ENCODE measurements at places on chromosomes 12 and 14.
A peak's percentile ranks its signal among the peaks of the same experiment; 100 is the strongest.

DNA sequence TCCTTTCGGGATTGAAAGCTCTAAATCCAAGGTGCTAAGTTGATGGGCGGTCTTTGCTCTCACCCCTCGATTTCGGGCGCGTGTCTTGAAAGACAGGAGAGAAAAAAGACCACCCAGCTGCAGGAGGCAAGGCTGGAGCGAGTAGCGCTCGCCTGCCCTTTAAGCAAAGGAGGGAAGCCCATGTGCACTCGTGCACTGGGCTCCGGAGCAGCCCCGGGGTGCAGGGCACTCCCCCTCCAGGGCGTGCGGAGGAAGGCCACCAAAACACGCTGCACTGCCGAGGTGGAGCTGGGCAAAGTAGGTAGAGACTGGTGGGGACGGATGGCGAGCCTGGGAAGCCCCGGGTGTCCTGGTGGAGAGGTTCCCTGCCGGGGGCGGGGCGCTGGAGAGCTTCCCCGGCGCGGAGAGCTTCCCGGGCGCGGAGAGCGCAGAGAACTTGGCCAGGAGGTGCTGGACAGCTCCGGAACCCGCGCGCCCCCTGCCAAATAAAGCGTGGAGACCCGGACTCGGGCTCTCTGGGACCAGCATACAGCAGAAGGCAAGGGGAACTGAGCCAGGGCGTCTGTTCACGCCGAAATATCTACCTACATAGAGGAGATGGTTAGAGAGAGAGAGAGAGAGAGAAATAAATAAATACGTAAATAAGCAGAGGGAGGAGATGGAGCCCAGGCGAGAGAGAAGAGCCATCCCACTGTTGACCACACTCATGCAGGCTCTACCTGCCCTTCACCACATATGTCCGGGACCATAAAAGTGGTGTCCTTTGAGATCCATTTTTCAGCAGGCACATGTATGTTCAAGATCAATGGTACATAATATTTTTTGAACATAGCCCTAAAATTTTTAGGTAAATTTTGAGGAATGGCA, 662 bp upstream of the NELL2 start:
- peak; percentile 17 for DNase-seq

- no peak for DNase-seq
Observed at GRCh38 chr14:59347915-59348314, 117.3 kb downstream of the GPR135 start.

GRCh38 chr14:24252289-24253124, 10.1 kb upstream of the TINF2 start:
- no peak for DNase-seq

DNA sequence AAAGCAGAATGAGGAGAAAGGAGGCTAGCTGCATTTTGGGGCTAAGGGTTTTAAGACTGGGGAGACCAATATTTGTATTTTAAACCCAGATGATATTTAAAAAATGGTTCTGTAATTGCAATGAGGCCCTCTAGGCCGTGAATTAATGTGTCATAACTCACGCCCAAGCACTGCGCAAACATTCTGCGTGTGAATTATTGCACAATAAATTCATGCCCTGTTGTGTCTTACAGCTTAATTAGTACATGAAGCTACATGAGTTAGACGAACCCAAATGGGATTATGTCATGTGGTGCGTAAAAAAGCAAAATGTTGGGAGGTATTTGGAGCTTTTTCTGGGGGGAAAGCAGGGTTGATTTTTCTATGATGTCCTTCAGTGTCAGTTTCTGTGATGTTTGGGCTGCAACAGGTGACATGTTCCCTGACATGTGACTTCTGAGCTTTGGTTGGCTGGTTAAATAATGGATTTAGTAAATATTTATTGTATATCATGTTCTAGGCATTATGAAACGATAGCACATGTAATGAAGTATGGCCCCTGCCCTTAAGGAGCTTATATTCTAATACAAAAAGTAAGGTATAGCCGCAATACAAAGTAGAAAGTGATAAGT, 30.4 kb upstream of the CISTR start:
- no peak for DNase-seq

DNA sequence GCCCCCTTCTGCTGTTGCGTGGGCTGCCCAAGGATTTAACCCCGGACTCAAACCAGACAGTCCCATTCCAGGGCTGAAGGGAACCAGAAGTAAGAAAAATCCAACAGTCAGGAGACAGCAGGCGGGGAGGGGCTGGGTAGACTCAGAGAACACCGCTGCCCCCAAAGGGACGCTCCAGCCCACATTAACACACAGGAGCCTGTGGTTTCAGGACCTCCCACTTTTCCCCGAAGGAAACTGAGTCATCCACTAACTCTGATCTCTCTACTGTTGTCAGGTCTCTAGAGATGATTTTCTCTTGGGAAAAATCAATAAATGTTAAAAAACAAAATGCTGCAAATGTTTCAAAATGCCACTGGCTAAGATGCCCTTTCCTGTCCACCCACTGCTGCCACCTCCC, 41.6 kb downstream of the FBXO21 start:
- DNase-seq = peak; percentile 33

DNA sequence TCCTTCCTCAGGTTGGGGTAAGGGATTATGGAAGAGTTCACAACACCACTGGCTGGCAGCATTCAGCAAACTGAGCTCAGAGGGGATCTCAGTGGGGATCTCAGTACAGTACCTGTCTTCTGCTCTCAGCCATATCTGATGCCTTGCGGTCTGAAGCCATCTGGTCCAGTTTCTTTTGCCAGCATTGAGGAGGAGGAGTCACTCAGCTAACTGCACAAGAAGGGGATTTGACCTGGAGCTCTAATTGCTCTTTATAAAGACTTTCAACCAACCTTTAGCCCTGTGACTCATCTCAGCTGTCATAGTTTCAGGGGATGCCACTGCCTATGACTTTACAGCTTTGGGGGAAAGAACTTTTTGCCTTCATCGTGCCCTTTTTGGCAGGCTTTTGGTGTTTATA, 44.9 kb downstream of the JKAMP start:
- DNase-seq = no peak

DNA sequence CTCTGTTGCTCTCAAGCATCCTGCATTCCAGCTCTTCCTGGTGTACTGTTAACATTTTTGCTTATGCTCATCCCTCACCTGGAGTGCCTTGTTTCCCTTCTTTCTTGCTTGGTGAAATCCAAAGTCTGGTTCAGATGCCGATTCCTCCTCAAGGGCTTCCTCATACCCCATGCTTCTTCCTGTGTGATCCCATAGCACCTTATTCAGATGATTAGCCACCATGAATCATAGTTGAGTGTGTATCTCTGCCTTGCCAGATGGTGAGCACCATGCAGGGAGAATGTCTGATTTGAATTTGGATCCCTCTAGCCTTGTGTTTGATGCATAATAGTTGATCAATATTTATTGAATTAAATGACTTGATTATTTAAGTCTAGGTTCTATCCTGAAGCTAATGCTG, 39.4 kb upstream of the ANO4 start:
- DNase-seq = no peak

- DNase-seq = peak; percentile 55
Observed at GRCh38 chr14:68148276-68148675, 328.7 kb downstream of the RAD51B start.

DNA sequence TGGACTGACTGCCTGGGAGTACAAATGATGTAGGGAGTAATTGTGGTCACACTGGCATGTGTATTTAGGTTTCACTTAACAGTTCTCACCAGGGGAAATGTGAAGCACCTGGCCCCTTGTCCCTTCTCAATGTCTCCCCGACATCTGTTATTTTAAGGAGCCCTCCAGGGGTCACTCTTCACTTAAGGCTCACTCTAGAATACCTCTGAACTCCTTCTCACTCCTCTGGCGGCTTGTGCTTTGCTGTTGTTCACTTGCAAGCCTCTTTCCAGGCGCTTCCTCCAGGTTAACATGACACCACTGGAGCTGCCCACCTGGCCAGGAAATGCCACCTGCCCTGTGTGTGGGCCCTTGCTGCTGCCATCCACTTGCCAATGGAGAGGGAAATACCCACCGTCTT, 56.5 kb upstream of the GZMB start:
- DNase-seq = no peak

DNA sequence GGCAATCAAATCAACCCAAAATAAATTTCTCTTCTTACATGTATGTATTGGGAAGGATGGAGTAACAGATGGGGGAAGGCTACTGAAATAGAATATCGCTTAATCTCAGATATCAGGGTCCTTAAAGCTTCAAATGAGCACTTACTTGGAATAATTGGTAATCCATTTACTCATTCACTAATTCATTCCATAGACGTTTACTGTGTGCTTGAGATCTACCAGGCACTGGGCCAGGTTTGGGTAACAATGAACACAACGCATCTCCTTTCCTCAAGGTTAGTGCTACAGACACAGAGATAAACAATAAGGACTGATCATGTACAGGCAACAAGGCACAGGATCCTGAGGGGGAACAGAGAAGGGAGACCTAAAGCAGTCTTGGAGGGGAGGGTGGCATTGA, 54.4 kb upstream of the KRR1 start:
- DNase-seq = no peak

DNA sequence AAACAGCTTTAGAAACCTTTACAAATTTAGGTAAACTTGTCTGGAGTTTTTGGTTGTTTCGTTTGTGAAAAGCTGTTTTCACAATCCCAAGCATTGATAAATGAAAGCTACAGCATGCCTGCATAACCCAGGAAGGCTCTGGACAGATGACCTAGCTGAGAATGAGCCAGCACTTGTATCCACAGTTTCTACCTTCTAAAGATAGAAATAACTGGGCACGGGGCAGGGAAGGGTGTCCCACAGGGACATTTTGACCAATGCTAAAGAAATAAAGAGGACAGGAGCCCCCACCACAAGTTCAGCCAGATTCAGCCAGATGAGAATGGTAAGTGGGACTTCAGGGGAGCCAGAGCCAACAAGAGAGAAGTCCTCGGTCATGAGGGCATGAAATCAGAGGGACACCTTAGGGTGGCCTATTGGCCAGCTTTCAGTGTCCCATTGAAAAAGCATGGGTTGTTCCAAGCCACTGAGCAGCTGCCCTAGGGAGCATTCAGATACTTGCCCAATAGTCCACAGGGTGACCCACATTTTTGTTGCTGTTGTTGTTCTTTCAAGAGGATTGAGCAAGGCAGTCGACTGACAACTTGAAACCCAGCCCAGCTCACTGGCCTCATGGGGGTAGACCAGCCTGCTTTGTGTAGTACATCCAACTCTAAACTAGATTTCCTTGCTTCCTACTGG, 140.3 kb upstream of the NUDT4 start:
- no peak for DNase-seq

GRCh38 chr12:79645235-79645630, 45.5 kb downstream of the PAWR start:
- DNase-seq = no peak

DNA sequence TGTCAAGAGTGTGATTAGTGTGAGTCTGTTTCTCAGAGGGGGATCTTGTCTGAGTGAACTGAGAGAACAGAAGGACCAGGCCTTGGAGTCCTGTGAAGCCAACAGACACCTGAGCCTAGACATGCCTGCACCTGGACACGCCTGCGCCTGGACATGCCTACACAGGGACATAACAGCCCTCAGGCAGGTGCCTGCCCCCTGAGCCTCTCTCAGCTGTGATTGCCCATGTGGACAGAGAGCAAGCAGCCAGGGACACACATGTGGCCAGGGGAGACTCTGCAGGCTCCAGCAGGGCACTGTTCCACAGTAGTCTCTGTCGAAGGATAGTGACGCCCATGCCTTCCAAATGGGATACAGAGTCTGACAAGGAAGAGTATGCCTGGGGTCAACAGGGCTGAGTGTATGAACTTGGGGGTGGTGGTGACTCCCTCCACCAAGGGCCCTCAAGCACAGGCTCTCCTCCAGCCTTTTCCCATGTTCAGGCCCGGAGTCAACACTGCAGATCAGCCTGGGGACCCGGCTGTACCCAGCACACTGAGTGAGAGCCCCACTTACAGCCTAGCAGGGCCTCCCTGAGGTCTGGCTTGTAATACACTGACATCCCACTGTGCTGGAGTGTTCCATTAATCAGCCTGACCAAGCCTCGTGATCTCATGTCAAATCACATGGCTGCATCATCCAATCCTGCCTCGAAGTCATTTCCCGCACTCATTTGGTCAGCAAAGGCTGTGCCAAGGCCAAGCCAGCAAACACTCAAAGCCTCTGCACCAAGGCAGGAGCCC, 173.0 kb downstream of the CALM1 start:
- no peak for DNase-seq

DNA sequence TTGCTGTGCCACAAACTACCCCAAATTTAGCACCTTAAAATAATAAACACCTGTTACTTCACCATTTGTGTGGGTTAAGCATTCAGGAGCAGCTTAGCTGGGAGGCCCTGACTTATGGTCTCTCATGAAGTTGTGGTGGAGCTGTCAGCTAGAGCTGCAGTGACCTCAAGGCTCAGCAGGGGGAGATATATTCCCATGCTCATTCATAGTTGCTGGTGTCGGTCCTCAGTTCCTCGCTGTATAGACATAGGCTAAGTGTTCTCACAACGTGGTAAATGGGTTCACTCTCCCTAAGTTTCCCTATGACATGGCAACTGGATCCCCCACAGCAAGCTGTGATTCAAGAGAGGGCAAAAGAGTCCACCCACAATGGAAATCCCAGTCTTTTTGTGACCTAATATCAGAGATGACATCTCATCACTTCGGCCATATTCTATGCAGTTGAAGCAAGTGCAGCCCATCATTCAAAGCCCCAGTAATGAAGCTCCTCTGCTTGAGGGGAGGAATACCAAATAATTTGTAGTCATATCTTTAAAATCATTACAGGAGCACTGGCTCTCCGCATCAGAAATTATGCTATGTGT, 41.1 kb downstream of the PRB3 start:
- DNase-seq = peak; percentile 24

DNA sequence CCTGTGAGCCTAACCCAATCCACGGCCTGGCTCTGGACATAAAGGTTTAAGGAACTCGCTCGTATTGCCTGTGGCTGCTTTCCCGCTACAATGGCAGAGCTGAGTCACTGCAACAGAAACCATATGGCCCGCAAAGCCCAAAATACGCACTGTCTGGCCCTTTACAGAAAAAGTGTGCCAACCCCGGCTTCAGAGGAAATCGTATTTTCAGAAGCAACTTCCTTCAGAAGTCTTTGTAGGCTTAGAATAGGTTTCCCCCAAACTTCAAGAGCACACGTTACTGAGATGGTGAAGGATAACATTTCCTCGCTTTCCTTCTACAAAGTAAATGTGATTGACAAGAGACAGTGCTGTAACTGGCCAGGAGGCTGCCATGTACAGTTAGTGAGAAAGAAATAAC, 34.8 kb upstream of the TESC start:
- DNase-seq = peak; percentile 27

All from fibroblast of skin of right quadriceps (primary cell).